ENCODE measurements at places on chromosomes 3 and 15. TPM values are rescaled to one million over a fixed set of nuclear protein-coding genes. Genes with fewer than 3 reads are reported as not detected.

GRCh38 chr3:187066228-187066995 is 72.9 kb downstream of the RPL39L start:
- DNase-seq = no peak

DNA sequence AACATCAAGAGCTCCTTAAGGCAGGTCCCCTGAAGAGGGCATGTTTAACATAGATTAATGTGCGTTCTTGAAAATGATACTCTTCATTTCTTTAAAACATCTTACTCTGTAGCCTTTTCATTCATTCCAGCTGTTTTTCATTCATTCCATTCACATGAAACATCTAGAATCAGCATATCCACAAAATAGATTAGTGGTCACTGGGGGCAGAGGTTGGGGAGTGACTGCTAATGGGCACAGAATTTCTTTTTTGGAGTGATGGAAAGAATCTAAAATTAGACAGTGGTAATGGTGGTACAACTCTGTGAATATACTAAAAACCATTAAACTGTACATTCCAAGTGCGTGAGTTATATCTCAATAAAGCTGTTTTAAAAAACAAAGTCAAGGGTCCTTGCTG is 15.4 kb upstream of the CXCR6 start:
- DNase-seq = no peak

ZNF860 gene
- total RNA-seq = 1.9 TPM

GRCh38 chr15:75203017-75203907 is 1.6 kb downstream of the C15orf39 start:
- peak; percentile 21 for DNase-seq

- no peak for DNase-seq
Observed at GRCh38 chr3:77412021-77412438, 372.1 kb downstream of the ROBO2 start.

DNA sequence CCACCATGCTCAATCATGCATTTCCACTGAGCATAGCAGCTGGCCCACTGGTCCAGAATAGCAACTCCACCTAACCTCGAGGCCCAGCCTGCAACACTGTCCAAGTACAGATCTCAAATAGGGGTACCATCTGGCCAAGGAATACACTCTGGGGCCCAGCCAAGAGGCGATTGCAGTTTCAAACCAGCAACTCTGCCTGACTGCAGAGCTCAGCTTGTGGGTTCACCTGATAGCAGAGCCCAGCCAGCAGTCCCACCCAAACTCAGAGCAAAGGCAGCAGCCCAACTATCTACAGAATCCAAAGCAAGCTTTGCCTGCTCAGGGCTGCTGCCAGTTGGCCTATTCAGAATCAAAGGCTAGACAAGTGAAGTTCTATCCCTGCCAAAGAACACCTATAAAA is 30.5 kb downstream of the POLQ start:
- no peak for DNase-seq

ROPN1B gene
- 1.3 TPM for total RNA-seq

- DNase-seq = peak; percentile 31
Observed at GRCh38 chr15:91099995-91100813, at the start of gene SV2B. Gene SV2B (plus strand): TSS chr15:91100257. CDS start chr15:91226264, 126,007 bp downstream.

IL17RC gene
- 24.4 TPM for total RNA-seq

DNA sequence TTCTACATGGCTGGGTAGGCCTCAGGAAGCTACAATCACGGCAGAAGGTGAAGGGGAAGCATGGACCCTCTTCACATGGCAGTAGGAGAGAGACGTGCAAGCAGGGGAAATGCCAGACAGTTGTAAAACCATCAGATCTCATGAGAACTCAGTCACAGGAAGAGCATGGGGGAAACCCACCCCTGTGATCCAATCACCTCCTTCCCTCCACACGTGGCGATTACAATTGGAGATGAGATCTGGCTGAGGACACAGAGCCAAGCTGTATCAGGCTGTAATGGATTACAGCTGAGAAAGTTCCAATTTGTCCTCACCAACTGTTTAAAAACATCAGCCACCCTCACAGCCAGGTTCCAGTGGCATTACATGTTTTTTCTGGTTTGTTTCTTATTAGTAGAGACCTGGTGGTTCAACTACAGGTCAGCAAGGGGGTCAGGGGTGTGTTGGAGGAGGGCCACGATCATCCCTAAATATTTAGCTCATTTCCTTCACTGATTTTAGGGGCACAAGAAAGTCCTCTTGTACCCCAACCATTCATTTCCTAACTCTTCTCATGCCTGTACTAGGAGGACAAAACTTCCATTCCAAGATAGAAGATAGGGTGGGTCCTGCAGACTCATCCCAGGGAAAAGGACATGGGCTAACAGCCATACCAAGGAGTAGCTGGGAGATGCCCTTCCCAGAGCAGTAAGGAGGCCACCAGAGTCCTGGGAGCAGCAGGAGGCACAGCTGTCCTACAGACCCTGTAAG is 54.4 kb downstream of the ANXA2 start:
- no peak for DNase-seq

DNA sequence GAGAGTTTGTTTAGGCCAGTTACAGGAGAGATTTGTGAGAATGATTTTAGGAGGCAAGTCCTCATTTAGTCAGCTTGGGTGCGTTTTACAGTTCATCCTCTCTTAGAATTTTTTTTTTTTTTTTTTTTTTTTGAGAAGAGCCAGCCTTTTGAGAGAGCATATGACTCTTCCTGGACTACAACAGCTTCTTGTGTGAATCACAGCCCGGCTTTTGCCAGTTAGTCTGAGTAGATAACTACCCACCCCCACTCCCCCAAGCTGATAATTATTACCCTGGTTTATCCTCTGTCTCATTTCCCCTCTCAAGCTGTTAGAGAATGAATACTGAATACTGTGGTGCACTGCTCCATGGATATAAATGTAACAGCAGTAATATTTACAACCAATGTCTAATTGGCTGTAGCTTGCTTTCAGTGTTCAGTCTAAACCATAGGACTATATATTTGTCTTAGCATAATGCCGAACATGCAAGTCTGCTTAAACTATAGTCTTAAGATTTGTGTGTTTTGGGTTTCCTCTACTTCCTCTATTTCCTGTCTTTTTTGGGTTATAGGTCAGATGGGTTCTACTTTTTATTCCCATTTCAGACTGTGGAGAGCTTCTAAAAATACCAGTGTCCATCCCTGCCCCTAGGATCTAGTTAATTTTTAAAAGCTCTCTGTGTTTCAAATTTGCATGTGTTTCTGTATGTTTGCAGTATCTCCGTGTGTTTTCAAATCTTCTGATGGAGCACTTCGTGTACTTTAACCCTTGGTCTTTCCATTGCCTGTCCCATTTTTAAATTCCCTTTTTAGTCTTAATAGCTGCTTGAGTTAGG is 8.0 kb downstream of the CHD2 start:
- no peak for DNase-seq

DNA sequence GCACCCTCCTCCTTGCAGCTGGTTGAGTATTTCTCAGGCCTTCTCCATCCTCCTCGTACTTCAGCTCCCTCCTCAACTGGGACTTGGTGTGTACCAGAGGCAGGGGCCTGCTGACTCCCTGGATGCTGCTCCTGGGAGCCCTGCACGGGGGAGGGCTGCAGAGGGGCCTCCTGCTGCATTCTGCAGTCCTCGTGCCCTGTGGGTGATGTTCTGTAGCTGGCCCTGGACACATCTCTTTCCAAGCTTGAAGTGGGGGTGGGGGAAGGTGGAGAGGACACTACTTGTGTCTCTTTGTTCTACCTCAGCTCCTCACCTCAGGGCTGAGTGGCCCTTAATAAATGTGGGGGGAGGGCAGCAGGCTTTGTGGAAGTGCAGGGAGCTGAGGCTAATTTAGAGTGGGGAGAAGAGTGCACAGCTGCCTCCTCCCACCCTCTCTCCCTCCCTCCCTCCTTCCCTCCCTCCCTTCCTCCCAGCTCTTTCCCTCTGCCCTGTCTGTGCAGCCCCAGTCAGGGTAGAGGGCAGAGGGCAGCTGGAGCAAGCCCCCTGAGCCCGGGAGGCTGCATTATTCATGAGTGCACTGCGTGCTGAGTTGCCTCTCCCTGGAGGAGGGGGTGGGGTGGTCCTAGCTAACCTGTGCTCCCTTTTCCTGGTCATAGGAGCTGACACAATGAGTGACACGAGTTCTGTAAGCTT is 3.7 kb upstream of the GRM2 start:
- DNase-seq = no peak

- DNase-seq = no peak
Observed at GRCh38 chr3:18751514-18751913, 326.4 kb upstream of the SATB1 start.

DNA sequence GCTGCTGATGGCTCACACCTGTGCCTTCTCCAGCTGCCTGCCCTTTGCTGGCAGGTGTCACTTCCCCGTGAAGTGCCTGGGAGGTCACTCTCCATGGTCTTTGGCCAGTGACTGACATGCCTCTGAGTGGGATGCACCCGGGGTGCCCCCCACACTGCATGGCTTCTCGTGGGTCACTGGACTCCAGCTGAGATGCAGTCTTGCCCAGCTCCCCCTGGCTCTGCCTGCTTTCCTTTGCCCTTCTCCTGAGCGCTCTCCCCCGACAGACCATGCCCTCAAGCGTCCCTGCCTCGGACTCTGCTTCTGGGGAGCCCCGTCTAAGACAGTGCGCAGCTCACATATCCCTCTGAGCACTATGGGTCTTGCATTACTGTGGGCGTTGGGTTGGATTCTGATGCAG is 14.4 kb downstream of the FBLN2 start:
- no peak for DNase-seq

DNA sequence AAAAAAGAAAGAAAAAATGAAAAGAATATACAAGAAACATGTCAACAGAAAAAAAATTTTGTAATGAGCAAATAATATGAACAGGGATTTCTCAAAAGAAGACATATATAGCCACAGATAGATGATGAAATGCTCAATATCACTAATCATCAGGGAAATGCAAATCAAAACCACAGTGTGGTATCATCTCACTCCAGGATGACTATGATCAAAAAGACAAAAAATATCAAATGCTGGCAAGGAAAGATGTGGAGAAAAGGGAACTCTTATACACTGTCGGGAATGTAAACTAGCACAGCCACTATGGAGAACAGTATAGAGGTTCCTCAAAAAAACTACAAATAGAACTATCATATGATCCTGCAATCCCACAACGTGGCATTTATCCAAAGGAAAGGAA is 94.1 kb downstream of the C3orf70 start:
- no peak for DNase-seq

DNA sequence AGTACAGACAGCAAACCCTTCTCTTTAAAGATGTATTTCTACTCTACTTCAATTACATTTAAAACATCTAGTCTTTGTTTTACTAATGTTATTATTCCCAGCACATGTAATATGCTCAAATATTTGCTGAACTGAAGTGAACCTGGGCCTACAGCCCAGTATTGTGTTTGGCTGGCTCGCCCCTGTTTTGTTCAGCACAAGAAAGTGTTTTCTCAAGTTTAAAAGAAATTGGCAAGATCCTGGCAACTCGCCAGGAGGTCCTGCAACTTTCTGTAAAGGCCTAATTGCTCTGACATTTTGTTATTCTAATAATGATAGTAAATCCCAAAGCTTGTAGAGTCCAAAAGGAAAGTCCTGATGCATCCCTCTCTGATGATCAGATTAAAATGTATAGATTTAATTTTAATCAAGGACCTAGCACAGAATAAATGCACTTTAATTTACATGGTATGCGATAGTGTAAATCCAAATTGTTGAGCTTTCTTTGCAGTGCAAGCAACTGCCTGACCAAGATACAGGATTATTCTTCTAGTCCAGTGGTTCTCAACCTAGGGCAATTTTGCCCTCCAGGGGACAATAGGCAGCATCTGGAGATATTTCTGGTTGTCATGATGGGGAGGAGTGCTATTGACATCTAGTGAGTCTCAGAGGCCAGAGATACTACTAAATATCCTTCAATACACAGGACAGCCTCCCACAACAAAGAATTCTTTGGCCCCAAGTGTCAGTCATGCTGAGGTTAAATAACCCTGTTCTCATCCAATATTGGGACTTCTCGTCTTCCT is 35.7 kb upstream of the TMOD3 start:
- peak; percentile 65 for DNase-seq

- DNase-seq = no peak
Observed at GRCh38 chr15:90264671-90265070, 801 bp upstream of the NGRN start.

DNA sequence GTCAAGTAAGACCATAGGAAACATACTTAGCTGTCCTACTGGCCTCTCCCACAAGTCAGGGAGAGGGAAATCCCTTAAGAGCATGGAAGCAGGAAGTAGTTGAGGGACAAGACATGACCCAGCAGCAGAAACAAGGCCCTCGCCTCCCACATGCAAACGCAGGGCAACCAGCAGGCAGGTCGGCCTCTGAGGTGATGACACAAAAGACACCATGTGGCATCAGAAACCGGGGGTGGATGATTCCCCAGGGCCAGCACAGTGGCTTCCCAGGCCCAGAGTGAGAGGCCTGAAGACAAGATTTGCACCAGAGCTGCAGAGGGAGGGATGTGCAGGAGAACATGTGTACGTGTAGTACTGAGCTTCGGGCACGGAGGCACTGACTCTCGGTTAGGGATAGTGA is 26.3 kb downstream of the PXYLP1 start:
- DNase-seq = no peak

IL17RB gene
- total RNA-seq = 1.0 TPM

GRCh38 chr15:72155635-72156616 is 37.7 kb downstream of the SENP8 start:
- peak; percentile 97 for DNase-seq

- no peak for DNase-seq
Observed at GRCh38 chr15:83178390-83178789, 29.2 kb downstream of the HDGFL3 start.

FNDC3B gene
- 147 TPM for total RNA-seq

GRCh38 chr15:69194025-69194827 is 33.8 kb downstream of the GLCE start:
- no peak for DNase-seq

Measured in tongue (tissue), 3 donors.